ENCODE measurements at places on chromosomes 7 and 10. TPM values are rescaled to one million over a fixed set of nuclear protein-coding genes. Genes with fewer than 3 reads are reported as not detected.

- H3K4me3 ChIP-seq: no peak overlapping the region
- peaks cover 2% of the 10 kb centered on the region for H3K4me1 ChIP-seq
- H3K27ac ChIP-seq: no peak overlapping the region
- H3K27me3 ChIP-seq: no peaks in the 10 kb centered on the region
- DNase-seq: no peak
Measured at GRCh38 chr7:44650772-44651171, 44.3 kb downstream of the OGDH start.

- no peak overlapping the region for H3K27ac ChIP-seq
- H3K4me1 ChIP-seq: no peaks in the 10 kb centered on the region
- no peak for DNase-seq
- H3K36me3 ChIP-seq: no peaks in the 10 kb centered on the region
- H3K27me3 ChIP-seq: peaks cover 20% of the 10 kb centered on the region
- H3K4me3 ChIP-seq: no peak overlapping the region
Measured at GRCh38 chr7:116653646-116654045, 18.4 kb upstream of the MET start.

GRCh38 chr10:76089556-76090180 lies 658.2 kb downstream of the LRMDA start:
- H3K4me3 ChIP-seq: no peak overlapping the region
- no peaks in the 10 kb centered on the region for H3K4me1 ChIP-seq
- no peak for DNase-seq
- no peaks in the 10 kb centered on the region for H3K27me3 ChIP-seq
- H3K27ac ChIP-seq: no peak overlapping the region
- H3K36me3 ChIP-seq: no peaks in the 10 kb centered on the region

PLAU gene
- total RNA-seq: not detected

OR6B1 gene
- not detected for total RNA-seq

- no peak overlapping the region for H3K4me3 ChIP-seq
- no peaks in the 10 kb centered on the region for H3K27me3 ChIP-seq
- H3K27ac ChIP-seq: no peak overlapping the region
- H3K4me1 ChIP-seq: no peaks in the 10 kb centered on the region
Measured at GRCh38 chr7:19249281-19249680, 104.1 kb upstream of the FERD3L start.

PRPS1L1 gene
- total RNA-seq: not detected

DNA sequence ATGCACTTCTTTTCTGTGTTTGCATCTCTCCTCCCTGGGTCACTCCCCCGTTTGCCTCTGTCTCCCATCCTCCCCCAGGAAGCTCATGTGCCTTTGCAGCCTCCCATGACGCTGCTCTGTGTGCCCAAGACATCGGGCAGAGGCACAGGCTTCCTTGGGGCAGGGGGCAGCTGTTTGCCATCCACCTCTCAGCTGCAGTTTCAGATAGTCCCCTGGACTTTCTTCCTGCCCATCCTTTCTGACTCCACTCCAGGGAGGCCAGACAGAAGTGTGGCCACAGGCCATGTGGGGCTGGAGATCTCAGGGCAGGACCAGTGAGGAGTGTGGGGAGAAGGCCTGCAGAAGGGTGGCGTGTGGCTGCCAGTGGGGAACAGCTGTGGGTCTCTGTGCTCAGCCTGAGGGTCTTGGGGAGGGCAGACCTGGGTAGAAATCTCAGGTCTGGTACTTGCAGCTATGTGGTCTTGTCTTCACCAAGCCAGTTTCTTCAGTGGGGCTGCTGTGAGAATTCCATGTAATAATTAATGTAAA lies 10.6 kb upstream of the SAMD8 start:
- DNase-seq: no peak
- H3K4me3 ChIP-seq: no peak overlapping the region
- no peaks in the 10 kb centered on the region for H3K27me3 ChIP-seq
- H3K36me3 ChIP-seq: no peaks in the 10 kb centered on the region
- no peak overlapping the region for H3K27ac ChIP-seq
- peaks cover 3% of the 10 kb centered on the region for H3K4me1 ChIP-seq

- H3K4me3 ChIP-seq: no peak overlapping the region
- H3K36me3 ChIP-seq: no peaks in the 10 kb centered on the region
- H3K27ac ChIP-seq: no peak overlapping the region
- no peaks in the 10 kb centered on the region for H3K4me1 ChIP-seq
- DNase-seq: no peak
- H3K27me3 ChIP-seq: peaks cover 8% of the 10 kb centered on the region
Measured at GRCh38 chr7:157886266-157886665, 549.5 kb downstream of the DNAJB6 start.

DNA sequence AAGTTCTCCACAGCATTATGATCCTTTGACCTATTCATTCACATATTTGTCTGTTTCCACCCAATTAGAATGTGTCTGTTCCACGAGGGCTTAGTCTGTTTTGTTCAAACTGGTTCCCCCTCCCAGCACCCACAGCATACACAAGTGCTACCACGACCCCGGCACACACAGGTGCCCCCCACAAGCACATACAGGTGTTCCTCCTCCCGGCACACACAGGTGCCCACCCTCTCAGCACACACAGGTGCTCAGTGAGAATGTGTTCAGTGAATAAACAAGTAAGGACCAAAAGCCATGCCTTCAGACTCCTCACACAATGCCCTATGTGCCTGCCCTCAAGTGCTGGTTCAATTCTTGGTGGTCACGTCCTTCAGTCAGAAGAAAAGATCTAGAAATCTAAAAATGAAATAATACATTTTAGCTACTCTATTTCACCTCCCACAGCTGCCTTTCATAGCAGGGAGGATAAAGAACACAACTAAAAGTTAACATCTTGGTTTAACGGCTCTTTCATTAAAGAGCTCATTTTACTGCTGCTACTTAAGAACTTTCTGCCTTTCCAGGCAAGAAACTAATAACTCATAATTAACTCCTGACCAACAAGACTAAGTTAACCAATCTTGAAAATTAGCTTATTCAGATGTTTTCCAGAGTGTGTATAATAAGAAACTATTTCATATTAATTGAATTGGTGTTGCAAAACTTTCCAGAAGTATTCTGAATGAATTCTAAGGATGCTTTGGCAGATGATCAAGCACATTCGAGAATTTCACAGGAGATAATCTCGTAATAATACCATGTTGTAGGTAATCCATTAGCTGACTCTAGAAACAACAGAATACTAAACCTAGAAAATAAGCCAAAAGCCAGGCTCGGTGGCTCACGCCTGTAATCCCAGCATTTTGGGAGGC lies 2.3 kb downstream of the DNMBP start:
- DNase-seq: no peak
- no peaks in the 10 kb centered on the region for H3K36me3 ChIP-seq
- no peaks in the 10 kb centered on the region for H3K27me3 ChIP-seq

VSTM4 gene
- total RNA-seq: 0.38 TPM

DNA sequence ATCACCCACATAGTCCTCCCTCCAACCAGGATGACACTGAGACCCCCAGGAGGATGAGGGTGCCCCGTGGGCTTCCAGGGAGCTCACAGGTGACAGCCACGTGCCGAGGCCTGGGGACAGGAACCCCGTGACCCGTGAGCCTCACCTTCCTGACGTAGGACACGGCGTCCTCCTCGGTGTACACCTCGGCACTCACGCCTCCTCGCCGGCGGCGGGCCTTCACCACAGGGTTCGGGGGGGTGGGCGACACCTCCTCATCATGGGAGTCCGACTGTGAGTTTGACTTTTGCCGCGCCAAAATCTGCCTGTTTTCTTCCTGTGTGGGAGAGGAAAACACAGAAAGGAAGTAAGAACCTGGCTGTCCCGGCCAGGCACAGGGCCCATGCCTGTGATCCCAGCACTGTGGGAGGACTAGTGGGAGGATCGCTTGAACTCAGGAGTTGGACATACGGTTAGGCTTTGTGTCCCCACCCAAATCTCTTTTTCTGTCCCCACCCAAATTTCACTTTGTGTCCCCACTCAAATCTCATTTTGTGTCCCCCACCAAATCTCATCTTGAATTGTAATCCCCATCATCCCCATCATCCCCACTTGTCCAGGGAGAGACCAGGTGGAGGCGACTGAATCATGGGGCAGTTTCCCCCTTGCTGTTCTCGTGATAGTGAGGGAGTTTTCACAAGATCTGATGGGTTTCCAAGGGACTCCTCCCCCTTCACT lies 45.9 kb upstream of the DNAAF5 start:
- H3K4me3 ChIP-seq: no peak overlapping the region
- peaks cover 7% of the 10 kb centered on the region for H3K36me3 ChIP-seq
- DNase-seq: no peak
- no peaks in the 10 kb centered on the region for H3K4me1 ChIP-seq

DNA sequence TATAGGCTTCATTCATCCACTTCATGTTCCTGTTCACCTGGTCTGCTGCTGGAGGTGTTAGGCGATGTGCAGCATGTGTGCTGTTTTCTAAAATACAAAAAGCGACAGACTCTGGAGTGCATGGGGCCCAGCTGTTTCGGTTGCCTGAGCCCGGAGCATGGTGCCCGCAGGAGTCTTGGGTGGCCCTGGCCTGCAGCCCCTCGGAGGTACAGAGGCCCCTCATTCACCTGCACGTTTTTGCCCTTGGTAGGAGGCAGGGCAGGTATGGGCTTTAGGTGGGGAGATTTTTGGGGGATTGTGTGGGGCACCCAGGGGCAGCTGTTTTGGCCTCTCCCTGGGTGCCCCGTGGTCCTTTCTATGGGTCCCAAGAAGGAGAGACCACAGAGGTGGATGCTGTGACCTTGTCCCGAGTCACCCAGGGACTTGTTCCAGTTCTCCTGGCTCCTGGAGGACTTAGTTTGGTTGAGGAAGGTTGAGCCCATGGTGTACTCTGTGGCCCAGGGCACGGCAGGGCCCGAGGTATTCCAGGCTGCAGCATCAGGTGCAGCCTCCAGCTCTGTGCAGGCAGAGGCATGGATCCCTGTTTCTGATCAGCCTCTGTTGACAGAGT lies 130.7 kb downstream of the TRRAP start:
- no peak overlapping the region for H3K4me3 ChIP-seq
- H3K36me3 ChIP-seq: peaks cover 12% of the 10 kb centered on the region
- DNase-seq: no peak
- no peak overlapping the region for H3K27ac ChIP-seq
- no peaks in the 10 kb centered on the region for H3K4me1 ChIP-seq

NKX2-3 gene
- total RNA-seq: not detected

FAM241B gene
- 3.0 TPM for total RNA-seq

- H3K4me1 ChIP-seq: peaks cover 11% of the 10 kb centered on the region
- no peaks in the 10 kb centered on the region for H3K36me3 ChIP-seq
- H3K4me3 ChIP-seq: no peak overlapping the region
- no peak overlapping the region for H3K27ac ChIP-seq
Measured at GRCh38 chr10:132452651-132453469, 55.9 kb downstream of the PWWP2B start.

DNA sequence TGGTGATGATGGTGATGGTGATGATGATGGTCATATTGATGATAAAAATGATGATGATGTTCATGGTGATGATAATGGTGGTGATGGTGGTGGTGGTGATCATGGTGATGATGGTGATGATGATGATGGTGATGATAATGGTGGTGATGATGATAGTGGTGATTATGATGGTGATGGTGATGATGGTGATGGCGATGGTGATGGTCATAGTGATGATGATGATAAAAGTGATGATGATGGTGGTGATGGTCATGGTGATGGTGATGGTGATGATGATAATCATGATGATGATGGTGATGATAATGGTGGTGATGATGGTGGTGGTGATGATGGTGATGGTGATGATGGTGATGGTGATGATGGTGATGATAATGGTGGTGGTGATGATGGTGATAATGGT lies 478.7 kb downstream of the TYW1 start:
- H3K4me1 ChIP-seq: no peaks in the 10 kb centered on the region
- H3K4me3 ChIP-seq: no peak overlapping the region
- no peaks in the 10 kb centered on the region for H3K27me3 ChIP-seq
- no peak overlapping the region for H3K27ac ChIP-seq
- no peak for DNase-seq

DNA sequence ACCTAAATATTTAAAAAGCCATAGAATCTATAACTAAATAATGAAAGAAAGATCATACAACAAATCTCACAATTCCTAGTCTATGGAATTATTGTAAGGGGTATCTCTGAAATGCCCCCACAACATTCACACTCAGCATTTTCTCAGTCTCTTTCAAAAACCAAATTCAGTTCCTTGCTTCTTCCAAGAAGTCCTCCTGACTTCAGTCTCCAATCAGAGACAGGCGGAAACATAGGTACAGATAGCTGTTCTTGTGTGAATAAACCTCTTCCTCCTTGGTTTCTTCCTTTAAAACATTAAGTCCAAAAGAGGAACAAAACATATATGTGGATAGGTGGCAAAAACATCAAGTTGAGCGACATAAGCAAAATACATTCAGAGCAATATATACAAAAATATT lies 13.9 kb upstream of the FBXW4 start:
- H3K36me3 ChIP-seq: no peaks in the 10 kb centered on the region
- no peak overlapping the region for H3K27ac ChIP-seq
- no peak for DNase-seq
- H3K4me1 ChIP-seq: peaks cover 6% of the 10 kb centered on the region

DNA sequence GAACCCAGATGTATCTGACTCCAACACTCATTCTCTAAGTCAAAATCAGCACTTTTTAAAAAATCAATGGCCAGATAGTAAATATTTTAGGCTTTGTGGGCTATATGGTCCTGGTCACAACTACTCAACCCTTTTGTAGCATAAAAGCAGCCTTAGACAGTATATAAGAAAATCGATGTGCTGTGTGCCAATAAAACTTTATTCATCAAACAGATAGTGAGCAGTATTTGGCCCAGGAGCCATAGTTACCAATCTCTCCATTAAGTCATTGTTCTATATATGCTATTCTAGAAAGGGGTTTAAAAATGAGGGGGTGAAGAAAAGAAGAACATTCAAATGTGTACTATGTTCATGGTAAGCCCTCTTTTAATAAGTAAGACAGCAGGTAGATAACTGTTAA lies 18.5 kb upstream of the GPAM start:
- no peaks in the 10 kb centered on the region for H3K4me1 ChIP-seq
- peaks cover 44% of the 10 kb centered on the region for H3K27me3 ChIP-seq
- no peak for DNase-seq
- no peaks in the 10 kb centered on the region for H3K36me3 ChIP-seq

GRCh38 chr7:29806208-29806994 lies at the start of gene WIPF3:
TSS of gene WIPF3 (plus strand) at chr7:29806508. CDS start at chr7:29834725, 28,217 bp downstream.
- no peak within 1 kb of the TSS for H3K27ac ChIP-seq
- DNase-seq: no peak
- H3K4me1 ChIP-seq: peaks cover 8% of the 10 kb centered on the region
- H3K36me3 ChIP-seq: no peaks in the 10 kb centered on the region
